Renal cortical epithelial cell (primary cell): ENCODE measurements at places on chromosomes 6 and 20. TPM values are rescaled to one million over a fixed set of nuclear protein-coding genes. Genes with fewer than 3 reads are reported as not detected.

- DNase-seq, result no peak
Observed at GRCh38 chr6:34350934-34351217, 41.6 kb downstream of the NUDT3 start.

DNA sequence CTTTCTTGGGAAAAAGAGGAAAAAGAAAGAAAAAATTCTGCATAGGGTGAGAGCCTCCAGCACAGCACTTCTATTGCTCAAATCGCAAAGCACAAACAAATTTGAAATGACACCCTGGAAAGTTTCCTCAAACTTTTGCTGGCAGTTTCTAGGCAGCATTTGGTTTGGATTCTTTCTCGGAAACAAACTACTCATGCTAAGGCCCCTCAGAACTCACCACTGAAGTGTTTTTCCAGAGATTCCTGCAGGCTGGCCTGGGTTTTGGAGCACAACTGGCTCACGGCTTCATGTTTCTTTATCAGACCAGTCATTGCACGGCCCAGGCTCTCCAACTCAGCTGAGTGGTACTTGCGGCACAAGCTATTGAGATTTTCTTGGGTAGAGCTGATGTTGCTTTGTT is 237.8 kb downstream of the SYNE1 start:
- DNase-seq, result no peak

- DNase-seq, result no peak
Observed at GRCh38 chr6:44099192-44099591, 28.1 kb downstream of the MRPL14 start.

DNA sequence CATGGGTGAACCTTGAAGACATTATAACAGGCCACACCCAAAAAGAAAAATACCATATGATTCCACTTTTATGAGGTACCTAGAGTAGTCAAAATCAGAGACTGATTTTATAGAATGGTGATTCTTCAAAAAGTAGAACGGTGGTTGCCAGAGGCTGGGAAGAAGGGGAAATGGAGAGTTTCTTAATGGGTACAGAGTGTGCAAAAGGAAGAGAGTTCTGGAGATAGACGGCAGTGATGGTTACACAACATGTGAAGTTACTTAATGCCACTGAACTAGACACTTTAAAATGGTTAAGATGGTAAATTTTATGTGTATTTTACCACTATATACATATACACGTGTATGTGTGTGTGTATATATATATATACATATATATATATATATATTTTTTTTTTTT is 80.8 kb downstream of the PRND start:
- DNase-seq, result no peak

- no peak for DNase-seq
Observed at GRCh38 chr20:37414224-37415035, 68.5 kb downstream of the SRC start.

GRCh38 chr20:24964506-24964840 is 15.4 kb downstream of the CST7 start:
- no peak for DNase-seq

- DNase-seq, result peak; percentile 19
Observed at GRCh38 chr20:13142143-13142542, 78.9 kb upstream of the ISM1 start.

DNA sequence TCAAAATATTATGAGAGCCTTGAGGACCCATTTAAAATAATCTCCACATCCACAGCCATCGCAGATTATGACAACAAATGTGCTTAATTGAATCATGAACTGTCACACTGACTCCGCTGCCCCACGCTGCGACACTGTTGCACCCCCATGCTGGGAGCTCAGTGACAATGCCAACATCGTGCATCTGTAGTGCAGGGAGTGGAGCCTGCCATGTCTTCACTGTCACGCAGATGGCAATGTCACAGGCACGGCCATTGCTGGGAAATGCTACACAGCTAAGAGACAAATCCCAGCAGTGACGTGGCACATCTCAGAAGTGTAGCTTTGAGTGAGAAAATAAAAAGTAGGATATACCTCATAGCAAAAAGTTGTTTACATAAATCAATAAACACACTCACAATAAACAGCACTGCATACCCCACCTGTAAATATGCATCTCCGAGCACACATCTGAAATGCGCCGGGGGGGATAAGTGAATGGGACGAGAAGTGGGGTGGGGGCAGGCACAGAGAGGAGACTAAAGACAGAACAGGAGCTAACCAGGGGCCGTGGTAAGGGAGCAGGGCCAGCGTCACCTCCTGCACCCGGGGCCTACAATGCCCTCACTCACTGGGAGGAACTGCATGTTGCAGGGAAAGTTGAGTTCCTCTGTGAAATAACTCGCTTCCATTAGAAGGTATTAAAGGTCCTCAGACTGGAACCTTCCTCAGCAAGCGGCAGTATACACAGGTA is 349.9 kb downstream of the THBS2 start:
- DNase-seq, result no peak

DNA sequence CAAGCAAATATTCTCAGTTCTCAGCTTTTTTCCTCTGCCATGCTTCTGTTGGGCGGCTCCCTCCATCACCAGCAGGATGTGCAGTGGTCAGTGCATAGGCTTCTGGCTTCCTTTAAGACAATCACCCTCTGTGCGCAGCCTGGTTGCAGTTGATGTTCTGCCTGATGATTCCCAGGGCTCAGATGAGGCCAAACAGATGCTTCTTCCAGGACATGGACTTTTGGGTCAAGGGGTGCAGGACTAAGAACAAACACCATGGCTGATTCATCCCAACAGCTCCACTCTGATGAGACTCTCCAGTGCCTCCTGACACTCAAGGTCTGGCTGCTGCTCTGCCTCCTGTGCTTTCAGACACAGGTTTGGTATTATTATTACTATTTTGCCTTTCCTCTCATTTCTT is 554.8 kb upstream of the CDH4 start:
- no peak for DNase-seq

- no peak for DNase-seq
Observed at GRCh38 chr20:32583581-32584070, 1.5 kb downstream of the NOL4L start.

GRCh38 chr6:144931172-144932035 is 646.3 kb downstream of the UTRN start:
- peak; percentile 31 for DNase-seq

DNA sequence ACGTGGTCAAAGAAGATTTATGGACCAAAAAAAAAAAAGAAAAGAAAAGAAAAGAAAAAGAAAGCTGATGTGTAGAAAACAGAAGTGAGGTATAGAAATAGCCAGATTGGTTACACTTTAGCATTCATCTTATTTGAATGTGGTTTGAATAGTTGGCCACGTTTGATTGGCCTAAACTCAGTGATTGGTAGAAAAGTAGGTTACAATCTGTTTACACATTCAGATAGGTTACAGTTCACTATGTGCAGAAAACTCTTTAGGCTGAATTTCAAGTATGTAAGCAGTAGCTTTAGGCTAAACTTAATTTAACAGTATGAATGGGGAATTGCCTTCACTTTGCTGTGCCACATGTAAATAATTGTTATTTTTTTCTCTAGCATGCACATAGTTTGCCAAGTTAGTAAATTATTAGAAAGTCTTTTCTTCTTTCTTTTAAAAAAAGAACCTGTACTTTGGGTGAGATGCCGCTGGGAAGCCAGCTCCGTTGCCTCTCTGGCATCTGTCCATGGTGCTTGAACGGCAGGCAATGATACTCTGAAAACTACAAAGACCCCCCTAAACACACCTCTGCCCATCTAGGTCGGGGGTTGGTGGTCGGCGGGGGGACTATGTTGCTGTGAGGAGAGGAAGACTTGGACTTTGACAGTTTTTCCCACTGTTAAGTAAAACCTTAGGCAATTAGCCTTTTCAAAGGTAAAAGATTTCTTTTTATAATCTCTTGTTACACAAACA is 173.0 kb downstream of the AIG1 start:
- DNase-seq, result peak; percentile 12

DNA sequence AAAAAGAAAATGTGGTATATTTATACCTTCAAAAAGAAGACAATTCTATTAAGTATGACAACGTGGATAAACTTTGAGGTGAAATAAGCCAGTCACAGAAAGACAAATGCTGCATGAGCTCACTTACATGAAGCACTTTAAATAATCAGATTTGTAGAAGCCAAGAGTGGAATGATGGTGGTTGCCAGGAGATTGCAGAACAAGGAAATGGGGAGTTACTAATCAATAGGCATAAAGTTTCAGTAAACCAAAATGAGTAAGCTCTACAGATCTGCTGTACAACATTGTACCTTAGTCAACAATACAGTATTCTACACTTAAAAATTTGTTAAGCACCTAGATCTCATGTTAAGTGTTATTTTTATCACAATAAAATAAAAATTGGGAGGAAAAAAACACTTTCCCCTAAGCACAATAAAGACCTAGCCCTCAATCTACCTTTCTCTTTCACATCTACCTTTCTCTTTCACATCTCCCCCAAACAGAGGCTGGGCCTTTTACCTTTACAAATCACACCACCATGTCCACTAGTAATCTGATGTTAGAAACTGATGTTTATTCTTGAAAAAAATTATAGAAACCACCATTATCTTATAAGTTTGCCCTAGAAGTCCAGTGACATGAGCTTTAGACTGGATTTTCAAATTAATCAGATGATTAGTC is 73.9 kb downstream of the PKIB start:
- peak; percentile 11 for DNase-seq

DNA sequence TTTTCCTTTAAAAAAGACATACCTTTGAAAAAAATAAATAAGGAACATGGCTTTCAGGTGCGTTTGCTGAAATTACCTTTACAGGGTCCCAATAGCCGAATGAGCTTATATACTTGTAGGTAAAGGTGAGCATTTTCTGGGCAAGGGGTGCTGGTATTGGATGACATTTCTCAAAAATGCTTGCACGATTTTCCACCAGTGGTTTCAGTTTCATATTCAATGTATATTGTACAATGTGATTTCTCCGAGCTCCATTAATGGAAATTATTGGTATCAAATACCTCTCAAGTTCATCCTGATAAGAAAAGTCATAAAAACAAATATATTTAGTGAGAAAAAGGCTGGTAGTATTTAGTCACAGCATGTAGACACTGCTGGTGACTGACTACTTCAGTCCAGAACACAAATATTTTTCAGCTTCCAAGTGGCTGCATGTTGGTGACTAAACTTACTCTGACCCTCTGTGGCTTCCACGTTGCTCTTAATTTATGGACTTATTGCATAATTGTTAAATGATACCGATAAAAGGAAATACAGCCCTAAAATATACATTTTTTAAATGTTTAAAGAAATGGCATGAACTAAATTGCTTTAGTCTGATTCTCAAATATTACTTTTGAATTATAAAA is 32.9 kb upstream of the ZBTB24 start:
- no peak for DNase-seq

- DNase-seq, result peak; percentile 96
Observed at GRCh38 chr20:48983423-48984400, 62.2 kb downstream of the ARFGEF2 start.

DNA sequence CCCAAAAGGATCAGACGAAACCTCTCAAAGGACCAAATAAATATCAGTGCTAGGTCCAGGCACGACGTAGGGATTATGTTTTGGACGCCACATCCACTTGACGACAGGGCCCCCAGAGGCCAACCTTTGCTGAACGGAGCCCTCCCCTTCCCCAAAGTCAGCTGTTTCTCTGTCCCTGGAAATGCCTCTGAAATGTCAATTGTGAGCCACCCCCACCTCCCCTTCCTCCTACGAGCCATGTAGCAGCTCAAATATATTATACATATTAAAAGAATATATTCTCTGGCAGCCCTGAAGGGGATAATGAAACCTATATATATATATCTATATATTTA is 39.6 kb upstream of the BLCAP start:
- DNase-seq, result no peak

- no peak for DNase-seq
Observed at GRCh38 chr20:16732506-16733152, 2.8 kb downstream of the SNRPB2 start.

DNA sequence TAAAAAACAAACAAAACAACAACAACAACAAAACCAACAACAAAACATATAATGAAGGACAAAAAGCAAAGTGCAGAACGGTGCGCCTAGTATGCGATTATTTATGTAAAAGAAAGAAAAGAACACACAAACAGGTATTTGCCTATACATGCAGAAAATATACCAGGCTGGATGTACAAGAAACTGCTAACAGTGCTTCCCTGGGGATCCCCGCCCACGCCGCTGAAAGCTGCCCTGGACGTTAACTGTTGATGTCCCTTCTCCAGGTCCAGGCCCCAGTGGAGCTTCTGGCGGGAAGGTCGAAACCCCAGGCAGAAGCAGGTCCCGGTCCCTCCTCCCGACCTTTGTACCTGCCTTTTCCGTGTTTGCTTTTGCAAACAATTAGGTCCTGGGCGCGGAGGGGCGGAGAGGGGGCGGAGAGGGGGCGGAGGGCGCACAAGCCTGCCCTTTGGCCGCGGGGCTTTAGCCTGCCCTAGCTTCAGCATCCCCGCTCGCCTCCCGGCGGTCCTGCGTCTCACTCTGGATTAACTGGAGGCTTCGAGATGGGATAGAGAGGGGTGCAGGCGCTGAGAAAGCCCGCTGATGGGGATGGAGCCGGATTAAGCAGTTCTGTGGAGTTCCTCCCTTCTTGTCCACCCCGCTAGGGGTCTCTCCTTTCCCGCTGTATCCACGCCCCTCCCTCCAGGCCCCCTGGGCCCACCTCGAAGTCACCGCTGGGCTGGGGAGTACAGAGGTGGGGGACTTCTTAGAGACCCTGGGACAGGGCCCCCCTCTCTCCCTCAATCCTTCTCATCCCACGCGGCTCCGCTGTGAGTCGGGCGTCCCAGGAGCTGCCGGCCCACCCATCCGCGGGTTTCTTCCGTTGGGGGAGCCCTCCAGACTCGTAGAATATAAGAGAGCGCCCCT is 8.2 kb upstream of the AHCY start:
- no peak for DNase-seq

DNA sequence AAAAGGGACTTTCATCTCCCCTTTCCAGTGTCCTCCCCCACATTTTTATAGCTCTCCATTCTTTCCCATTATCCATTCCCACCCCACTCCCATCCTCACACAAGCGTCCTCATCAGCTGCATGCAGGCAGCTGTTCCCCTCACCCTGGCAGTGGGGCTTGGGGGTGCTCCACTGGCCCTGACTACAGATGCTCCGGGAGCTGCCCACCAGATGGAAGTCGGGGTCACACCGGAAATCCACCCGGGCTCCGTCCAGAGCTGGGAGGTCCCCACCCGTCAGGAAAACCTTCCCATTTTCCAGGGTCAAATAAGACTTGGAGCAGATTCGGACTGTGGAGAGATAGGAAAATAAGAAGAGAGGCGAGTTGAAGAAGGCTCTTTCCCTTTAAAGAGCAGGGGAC is 2.7 kb downstream of the GABBR1 start:
- DNase-seq, result no peak

DNA sequence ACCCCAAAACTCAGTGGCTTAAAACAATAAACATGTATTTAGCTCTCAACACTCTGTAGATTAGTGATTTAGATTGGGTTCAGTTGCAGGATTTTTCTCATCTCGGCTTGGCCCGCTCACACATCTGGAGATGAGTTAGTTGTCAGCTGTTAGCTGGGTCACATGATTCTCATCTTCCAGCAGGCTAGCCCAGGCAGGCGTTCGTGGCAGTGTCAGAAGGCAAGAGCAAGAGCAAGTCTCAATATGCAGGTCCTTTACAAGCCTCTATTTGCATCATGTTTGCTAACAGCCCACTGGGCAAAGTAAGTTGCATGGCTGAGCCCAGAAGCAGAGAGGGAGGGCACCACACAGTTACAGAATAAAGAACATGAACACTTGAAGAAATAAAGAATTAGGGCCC is 83.6 kb upstream of the MYLIP start:
- DNase-seq, result no peak

The ARHGAP40 gene
- total RNA-seq, result 9.2 and 9.5 TPM in 2 replicates

The HMGN4 gene
- 117 and 119 TPM in 2 replicates for total RNA-seq

The PYGB gene
- 129 and 155 TPM in 2 replicates for total RNA-seq

The SLC35B3 gene
- total RNA-seq, result 23.4 and 54.2 TPM in 2 replicates

The BANF2 gene
- total RNA-seq, result not detected in 2 replicates

The NRN1 gene
- 0.45 and 3.6 TPM in 2 replicates for total RNA-seq

The EMILIN3 gene
- total RNA-seq, result not detected in 2 replicates

The TRERF1 gene
- 0.35 and 1.3 TPM in 2 replicates for total RNA-seq

The SPTLC3 gene
- 4.2 and 46.9 TPM in 2 replicates for total RNA-seq

The TMEM170B gene
- total RNA-seq, result 1.1 and 1.6 TPM in 2 replicates

The SPATS1 gene
- not detected in 2 replicates for total RNA-seq
